ENCODE measurements at places on chromosomes 5 and 9.

DNA sequence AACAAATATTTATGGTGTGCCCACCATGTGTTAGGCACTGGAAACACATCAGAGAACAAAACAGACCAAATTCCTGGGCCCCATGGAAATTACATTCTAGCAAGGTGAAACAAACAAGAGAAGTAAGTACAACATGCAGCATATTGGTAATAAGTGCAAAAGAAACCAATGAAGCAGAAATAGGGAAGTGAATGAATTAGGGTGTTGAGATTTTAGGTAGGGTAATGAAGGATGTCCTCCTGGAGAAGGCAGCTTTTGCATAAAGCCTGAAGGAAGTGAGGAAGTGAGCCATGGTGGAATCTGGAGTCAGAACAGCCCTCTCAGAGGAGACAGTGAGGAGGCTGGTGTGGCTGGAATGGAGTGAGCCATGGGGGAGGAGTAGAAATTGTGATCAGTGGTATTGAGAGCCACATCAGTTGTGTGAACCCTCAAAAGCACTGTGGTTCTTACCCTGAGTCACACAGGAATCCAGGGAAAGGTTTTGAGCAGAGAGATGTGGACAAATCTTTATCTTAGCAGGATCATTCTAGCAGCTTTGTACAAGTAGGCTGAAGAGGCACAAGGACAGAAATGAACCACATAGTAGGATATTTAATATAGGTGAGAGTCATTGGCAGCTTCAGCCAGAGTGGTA lies 52.7 kb upstream of the ARL15 start:
- DNase-seq, result no peak

DNA sequence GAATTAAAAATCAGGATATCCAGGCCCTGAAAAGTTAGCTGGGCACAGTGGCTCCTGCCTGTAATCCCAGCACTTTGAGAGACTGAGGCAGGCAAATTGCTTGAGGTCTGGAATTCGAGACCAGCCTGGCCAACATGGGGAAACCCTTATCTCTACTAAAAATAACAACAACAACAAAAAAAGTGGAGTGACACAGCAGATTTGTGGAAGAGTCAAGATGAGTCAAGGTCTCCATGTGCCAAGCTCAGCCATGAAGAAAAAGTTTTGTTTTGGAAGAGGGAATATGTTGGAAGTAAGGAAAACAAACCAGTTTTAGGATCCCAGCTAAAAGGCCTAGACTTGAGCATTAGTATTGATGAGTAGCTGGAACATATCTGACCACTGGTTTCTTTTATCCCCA lies 14.7 kb downstream of the LRRC70 start:
- no peak for DNase-seq

GRCh38 chr9:136110082-136111061 lies 8.3 kb downstream of the TMEM250 start:
- DNase-seq, result peak; percentile 39

- no peak for DNase-seq
These were observed 107.1 kb downstream of the OXCT1 start for GRCh38 chr5:41763081-41763480.

- DNase-seq, result no peak
These were observed 39.5 kb upstream of the GRHPR start for GRCh38 chr9:37382982-37383357.

- no peak for DNase-seq
These were observed 1.3 kb downstream of the ACER2 start for GRCh38 chr9:19410195-19410503.

GRCh38 chr5:8766448-8766847 lies 779.4 kb downstream of the SEMA5A start:
- no peak for DNase-seq

DNA sequence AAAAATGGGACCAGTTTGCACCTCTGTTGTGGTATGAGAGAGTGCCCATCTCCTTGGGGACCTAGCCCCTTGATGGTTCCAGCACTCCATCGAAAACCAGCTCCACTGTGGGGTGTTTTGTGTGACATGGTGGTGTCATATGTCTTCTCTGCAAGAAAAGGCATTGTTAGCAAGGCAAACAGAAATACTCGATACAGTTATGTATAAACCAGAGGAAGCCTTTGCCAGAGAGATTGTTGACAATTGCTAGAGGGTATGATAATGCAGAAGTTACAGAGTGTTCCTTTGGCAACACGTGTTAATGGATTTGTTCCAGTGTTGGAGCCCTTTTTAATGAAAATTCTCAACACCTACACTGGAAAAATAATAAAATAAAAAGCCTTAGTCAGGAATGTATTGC lies 270.4 kb upstream of the DMRT1 start:
- DNase-seq, result no peak

- no peak for DNase-seq
These were observed 155.8 kb downstream of the SH3GL2 start for GRCh38 chr9:17734674-17735073.

DNA sequence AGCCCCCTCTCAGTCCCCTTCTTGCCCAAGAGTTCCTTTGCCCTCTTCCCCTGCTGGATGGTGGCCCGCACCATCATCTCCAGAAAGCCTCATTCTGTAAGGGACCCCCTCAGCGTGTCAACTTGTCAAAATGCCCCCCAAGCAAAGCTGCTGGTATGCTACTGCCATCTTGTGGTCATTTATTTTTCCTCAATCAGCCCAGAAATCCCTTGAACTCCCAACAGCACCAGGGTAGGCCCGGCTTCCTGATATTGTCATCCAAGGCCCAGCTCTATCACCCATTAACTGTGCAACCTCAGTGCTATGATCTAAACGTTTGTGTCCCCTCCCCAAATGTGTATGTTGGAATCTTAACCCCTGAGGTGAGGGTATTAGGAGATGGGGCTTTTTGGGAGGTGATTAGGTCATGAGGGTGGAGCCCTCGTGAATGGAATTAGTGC lies 53.2 kb upstream of the FBXW11 start:
- no peak for DNase-seq

DNA sequence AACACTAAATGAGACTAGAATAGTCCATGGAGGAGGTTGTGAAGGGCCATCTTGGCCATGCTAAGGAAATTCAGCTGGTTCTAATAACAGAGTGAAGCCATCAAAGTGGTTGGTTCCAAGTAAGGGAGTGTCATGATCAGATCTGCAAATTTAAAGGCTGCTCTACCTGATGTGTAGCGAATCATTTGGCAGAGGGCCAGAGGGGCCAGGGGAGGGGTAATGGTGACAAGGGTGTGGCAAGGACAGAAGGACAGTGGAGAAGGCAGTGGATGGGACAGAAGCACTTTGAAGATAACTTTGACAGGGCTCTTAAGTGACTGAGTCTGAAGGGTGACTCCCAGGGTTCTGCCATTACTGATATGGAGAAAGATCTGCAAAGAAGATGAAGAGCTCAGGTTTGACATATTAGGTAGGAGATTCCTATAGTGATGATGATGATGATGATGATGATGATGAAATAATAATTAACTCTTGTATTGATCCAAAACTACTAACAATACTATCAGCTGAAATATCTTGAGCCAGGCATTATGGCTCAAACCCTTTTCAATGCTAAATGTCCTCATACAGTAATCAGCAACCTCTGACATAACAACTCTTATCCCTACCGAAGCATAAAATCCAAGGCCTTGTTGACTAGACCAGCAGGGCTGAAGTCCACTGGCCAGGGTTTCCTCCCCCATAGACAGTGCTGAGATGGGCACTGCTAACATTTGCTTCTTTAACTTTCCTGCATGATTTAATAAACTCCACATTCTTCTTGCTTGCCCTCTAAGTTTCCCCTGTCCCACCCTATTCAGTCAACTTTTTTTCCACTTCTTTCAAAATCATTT lies 20.0 kb downstream of the KIAA1191 start:
- no peak for DNase-seq

- DNase-seq, result no peak
These were observed 50.7 kb downstream of the P4HA2 start for GRCh38 chr5:132176987-132177386.

DNA sequence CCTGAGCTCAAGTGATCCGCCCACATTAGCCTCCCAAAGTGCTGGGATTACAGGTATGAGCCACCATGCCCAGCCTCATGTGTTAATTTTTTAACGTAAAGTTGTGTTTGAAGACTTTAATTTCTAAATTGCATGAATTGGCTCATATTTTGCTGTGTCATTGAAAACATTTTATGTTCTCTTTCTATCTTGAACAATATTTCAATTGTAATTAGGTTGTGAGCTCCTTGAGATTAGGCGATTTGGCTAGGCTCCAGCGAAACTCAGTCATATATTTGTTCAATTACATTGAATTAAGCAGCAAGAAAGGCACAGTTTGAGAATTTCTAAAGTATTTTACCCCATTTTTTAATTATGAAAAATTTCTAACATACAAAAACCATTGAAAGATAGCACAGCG lies 34.0 kb downstream of the GAPVD1 start:
- DNase-seq, result no peak

DNA sequence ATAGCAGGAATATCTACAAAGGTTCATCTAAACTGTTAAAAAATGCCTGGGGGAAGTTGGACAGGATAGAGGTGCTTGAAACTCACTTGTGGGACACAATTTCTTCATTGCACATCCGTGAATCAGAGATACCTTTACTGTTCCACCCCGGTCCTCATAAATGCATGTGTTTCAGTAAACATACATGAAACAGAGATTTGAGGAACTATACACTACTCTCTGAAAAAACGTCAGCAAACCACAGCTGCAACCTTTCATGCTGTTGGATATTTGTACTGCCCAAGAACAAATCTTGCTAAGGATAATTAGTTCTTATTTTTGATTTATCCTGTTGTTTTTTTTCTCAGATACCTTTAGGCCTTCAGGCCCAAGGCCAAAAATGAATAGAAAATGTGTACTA lies 337.3 kb downstream of the KDM4C start:
- DNase-seq, result no peak

DNA sequence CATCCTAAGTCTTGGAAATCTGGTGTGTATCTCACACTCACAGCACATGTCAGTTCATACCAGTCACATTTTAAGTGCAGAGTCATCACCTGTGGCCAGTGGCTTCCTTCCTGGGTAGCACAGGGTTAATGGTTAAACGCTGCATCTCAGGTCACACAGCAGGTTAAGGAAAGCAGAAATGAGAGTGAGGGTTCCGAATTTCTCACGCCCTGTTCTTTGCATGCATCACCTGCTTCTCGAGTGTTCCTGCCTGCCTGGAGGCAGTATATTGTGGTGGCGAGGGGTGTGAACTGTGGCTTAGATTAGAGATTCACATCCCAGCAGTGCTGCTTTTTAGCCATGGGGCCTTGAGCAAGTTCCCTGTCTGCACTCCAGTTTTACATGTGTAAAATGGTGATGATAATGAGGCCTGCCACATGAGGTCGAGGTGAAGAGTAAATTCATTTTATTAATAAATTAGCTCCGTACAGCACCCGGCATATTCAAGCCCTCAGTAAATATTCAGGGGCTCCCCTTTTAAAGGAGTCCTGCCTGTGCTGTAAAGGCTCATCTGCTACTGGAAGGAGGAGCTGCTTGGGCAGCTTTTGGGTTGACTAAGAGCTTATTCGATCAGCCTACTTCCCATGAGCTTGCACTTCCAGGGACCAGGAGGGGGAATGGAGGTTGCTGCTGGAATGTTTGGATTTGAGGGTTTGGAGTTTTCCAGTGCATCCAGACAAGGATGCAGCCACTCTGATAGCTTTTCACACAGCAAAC lies 61.1 kb upstream of the SAP30L start:
- no peak for DNase-seq

DNA sequence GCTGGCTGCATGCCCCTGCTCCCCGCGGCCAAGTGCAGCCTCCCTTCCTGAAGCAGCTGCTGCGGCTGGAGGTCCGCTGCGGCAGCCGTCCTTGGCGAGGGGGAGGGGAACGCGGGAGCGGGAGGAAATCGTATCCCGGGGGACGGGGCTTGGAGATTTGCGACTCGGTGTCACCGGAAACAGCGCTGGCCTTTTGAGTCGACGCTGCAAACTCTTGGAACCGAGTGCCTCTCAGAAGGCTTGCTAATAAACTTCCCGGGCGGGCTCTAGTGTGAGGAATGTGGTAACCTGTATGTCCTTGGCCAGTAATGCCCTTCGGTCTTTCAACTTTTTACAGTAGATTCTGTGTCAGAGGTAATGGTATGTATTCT lies 82.7 kb downstream of the PTPDC1 start:
- no peak for DNase-seq

DNA sequence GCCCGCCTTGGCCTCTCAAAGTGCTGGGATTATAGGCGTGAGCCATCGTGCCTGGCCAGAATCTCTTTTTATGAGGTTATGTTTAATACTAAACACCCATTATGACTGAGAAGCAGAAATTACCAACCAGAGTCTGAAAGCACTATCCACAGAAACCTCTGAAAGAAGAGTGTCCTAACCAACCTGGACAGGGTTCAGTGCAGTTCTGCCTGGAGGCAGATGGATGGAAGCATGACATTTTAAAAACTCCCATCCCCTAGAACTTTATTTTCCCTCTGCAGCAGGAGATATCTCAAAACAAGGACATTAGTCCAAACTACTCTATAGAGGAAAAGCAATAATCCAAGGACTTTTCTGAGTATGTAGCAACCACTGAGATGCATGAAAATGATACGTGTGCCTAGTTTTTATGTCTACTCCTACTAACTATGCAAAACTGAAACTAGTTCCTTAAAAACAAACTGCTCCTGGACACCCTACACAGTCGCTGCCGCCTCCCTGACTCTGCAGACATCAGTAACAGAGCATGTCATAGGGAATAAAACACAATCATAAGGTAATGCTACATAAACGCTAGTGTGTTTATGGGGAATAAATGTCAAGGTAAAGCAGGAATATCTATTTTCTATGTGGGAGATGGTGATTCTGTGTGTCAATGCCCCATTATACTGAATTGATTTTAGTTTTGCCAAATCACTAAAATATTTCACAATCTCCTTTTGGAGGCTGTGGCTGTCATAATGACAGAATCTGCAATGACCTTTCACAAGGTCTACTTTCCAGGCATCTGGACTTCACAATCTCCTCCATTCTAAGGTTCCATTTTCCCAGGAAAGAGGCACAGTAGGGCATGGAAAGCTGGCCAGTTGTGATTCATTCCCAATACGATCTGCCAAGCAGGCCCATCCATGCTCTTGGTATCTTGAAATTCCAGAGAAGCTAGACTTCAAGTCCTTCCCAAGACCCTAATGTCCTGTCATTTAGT lies 122.8 kb downstream of the SIL1 start:
- DNase-seq, result no peak

- DNase-seq, result no peak
These were observed 74.3 kb downstream of the SLC44A1 start for GRCh38 chr9:105318729-105319191.

DNA sequence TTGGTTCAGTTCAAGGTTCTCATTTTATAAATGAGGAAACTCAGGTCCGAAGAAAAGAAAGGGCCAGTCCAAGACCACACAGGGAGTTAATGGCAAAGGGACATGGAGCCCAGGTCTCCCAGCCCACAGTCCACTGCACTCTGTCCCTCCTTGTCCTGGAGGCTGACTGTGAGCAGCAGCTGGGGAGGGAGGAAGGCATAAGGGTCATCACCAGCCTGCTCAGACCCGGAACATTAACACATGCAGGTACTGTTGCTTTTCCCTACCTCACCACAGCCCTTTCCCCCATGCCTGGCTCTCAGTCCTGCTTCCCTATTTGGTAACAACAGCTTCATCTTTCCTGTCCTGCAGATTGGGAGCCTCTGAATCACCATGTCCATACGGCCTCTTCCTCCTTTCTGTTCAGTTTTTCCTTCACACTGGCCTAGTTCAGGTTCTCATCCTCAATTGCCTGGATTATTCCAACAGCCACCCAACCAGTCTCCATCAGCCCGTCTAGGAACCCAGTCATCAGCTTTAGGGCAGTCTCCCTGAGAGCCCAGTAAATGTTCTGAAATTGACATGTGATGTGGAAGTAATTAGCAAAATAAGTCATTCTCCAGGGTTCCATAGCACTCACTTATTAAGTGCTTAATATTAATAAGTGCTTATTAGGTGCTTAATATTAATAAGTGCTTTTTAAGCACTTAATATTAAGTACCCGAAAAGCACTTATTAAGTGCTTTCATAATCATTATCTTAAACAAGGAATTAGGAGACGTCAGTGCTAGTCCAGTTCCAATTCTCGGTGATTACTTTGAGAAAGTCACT lies 4.3 kb downstream of the GPX3 start:
- DNase-seq, result no peak
